Activated CD4-positive, alpha-beta T cell treated with anti-CD3 and anti-CD28 coated beads for 48 hours (primary cell): ENCODE measurements at places on chromosomes 12 and 14.

- DNase-seq, result no peak
Observed at GRCh38 chr12:119682639-119683252, 14.8 kb downstream of the PRKAB1 start.

DNA sequence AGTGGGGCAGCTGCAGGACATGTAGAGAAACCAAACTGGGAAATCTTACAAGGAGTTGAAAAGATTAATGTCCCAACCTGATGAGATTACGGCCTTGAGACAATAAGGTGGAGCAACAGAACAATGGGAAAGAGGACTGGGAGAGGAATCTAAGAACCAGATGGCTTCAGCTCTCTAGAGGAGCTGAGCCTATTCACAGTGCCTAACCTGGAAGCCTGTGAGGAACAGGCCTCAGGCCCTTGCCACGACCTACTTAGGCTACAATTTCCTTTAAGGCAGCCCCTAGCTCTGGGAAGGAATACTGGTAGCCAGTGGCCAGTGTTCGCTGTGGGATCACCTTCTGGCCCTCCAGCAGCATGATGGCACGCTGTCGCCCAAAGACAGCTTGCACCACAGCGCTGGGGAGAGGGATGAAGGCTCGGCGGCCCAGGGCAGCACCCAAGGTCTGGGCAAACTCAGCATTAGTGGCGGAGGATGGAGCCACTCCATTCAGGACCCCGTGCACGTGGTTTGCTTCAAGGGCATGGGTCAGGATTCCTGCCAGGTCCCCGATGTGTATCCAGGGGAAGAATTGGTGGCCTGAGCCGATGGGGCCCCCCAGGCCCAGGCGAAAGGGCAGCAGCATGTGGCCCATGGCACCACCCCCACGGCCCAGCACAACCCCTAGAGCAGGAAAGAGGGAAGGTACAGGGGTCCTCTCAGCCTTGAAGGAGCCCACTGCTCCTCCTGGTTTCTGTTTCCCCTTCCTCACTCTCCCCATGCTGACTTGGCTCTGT, 2.6 kb downstream of the SDR39U1 start:
- DNase-seq, result no peak

DNA sequence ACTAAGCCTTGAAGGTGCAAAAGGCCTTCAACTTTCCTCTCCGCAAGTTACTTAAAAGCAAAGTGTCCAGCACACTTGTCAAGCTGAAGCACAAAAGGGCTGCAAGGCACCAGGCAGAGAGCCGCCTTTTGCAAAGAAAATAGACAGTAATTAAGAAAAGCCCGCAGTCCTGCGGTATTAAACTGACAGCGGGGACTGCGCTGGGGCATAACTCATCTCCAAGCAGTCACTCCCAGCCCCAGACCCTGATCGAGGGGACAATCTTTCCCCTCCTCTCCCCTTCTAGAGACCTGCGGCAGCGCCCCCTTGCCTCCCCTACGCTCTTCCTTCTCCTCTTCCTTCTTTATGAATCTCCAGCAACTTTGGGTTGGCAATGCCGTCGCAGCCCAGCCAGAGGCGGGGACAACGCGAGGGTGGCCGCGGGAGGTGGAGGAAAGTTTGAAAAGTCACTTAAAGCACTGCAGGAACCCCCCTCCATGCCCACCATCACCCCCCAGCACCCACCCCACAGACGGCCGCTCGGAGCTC, 200.9 kb upstream of the CAND1 start:
- peak; percentile 4 for DNase-seq

DNA sequence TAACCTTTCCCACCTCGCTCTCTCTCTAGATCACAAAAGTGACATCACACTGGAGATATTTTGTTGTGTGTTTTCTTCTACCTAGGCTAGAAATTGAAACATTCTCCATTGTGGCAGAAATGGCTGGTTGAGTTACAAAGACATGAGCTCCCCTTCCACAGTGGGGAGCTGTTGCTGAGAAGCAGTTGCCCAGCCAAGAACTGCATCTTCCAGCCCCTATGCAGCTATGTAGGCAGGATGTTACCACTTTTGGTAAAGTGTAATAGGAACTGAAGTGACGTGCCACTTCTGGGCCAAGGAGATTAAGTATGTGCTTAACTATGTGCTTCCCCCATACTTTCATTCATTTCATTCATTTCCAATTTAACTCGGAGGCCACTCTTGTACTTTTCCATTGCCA, 138.7 kb upstream of the E2F7 start:
- no peak for DNase-seq

- DNase-seq, result peak; percentile 12
Observed at GRCh38 chr14:60655898-60656685, 6.8 kb upstream of the SIX1 start.
